Left ventricle myocardium inferior (tissue), 1 donor: ENCODE measurements at places on chromosomes 13 and 19. TPM values are rescaled to one million over a fixed set of nuclear protein-coding genes. Genes with fewer than 3 reads are reported as not detected.

The KASH5 gene
- total RNA-seq = not detected

GRCh38 chr13:113378825-113379224 lies 14.9 kb upstream of the GRTP1 start:
- H3K36me3 ChIP-seq = no peaks in the 10 kb centered on the region
- no peak overlapping the region for H3K27ac ChIP-seq
- peaks cover 9% of the 10 kb centered on the region for H3K4me1 ChIP-seq
- H3K27me3 ChIP-seq = no peaks in the 10 kb centered on the region

DNA sequence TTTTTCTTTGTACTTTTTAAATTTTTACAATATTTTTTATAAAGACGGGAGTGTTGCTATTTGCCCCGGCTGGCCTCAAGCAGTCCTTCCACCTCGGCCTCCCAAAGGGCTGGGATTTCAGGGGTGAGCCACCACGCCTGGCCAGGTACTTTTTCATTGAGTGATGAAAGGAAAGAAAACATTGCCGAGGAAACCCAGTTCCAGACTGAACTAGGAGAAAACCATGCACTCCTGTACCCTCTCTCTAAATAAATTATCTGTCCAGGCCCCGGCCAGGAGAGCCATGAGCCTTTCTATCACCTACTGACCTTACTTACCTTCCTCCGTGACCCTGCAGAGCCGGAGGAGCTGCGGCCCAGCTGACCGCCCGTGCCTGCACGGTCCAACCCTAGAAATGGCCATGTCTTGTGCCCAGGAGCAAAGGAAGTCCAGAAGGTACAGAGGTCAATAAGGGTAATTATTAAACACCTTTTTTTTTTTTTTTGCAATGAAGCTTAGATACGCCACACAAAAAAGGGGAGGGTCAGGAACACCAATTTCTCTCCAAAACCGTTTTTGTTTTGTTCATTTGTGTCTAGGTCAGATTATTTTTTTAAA lies at the start of gene SLC7A9:
TSS of gene SLC7A9 (minus strand) at position 399 of the 597 bp plus-strand sequence. CDS start 1,233 bp downstream, outside the sequence.
- H3K27ac ChIP-seq = no peak within 1 kb of the TSS
- H3K36me3 ChIP-seq = no peaks in the 10 kb centered on the region
- no peaks in the 10 kb centered on the region for H3K4me1 ChIP-seq
- DNase-seq = no peak

The FGF22 gene
- not detected for total RNA-seq
